ENCODE measurements at places on chromosomes 4 and X.

- no peak for DNase-seq
Measured at GRCh38 chrX:21905313-21905712, 35.2 kb upstream of the SMS start.

GRCh38 chrX:153807976-153808375, 13.5 kb downstream of the SSR4 start:
- no peak for DNase-seq

GRCh38 chrX:18045436-18045835, 175.2 kb downstream of the BEND2 start:
- no peak for DNase-seq

DNA sequence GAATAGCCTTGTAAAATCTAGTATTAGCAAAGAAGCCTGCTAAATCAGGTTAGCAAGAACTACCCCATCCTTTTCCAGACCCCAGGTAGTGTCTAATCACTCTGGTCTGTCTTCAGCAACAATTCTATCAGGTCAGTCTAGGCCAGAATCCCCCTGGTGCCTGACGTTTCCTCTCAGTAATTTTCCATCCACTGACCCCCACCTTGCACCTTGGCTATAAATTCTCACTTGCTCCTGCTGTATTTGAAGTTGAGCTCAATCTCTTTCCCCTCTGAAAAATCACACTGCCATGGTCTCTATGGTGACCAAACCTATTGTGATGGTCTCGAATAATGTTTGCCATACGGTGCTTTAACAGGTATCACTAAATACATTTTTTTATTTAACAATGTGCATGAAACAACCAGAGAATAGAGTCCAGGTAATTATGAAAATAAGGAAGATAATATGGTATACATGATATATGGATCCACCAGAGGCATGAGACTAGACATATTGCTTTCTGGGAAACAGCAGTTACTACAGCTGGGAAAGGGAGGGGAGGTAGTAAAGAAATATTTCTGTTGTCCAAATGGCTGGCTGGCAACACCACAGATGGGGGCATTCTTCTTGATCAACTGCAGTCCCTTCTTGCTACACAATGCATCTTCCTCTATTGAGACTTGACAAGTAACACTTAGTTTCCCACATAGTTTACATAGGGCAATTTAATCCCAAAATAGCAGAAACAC, 33.8 kb downstream of the CXCL1 start:
- DNase-seq: no peak

- no peak for DNase-seq
Measured at GRCh38 chr4:187077744-187078401, 354.2 kb upstream of the FAT1 start.
